HFFc6 (cell line): ENCODE measurements at places on chromosomes 2 and 18.
A peak's percentile ranks its signal among the peaks of the same experiment; 100 is the strongest.

GRCh38 chr2:232489516-232490220 lies 2.0 kb upstream of the ECEL1 start:
- peaks cover 36% of the 10 kb centered on the region for H3K27me3 ChIP-seq
- no peak overlapping the region for H3K4me3 ChIP-seq
- H3K27ac ChIP-seq, result no peak overlapping the region
- DNase-seq, result no peak

DNA sequence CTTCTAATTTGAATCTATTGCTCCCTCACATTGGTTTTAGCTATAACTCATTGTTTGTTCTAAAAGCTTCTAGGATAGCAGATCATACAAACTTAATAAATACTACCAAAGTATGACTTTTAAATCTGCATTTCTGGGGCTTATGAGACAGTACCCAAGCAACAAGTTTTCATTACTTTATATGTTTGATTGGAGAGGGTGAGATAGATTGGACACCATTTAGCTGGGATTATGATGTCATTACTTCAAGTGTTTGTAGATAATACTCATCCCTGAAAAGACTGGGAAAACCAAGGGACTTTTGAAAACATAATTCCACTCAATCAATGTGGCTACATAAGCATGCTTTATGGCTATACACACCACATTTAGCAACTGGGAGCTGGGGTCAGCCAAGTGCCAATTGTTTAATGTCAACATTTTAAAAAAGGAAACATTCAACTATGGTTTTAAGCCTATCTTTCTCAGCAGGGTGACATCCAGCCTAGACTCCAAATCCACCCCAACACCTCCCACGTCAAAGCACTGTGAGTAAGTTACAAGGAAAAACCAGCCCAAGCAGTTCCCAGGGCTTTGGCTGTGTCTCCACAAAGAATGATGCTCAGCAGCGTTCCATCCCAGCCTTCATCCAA lies 119.9 kb downstream of the ETAA1 start:
- H3K36me3 ChIP-seq, result no peaks in the 10 kb centered on the region
- H3K27ac ChIP-seq, result no peak overlapping the region; the same call in 1 of the 2 replicates
- no peaks in the 10 kb centered on the region; the same call in 1 of the 2 replicates for H3K27me3 ChIP-seq
- peaks cover 34% of the 10 kb centered on the region for H3K4me1 ChIP-seq
- H3K4me3 ChIP-seq, result no peak overlapping the region
- no peak for DNase-seq

DNA sequence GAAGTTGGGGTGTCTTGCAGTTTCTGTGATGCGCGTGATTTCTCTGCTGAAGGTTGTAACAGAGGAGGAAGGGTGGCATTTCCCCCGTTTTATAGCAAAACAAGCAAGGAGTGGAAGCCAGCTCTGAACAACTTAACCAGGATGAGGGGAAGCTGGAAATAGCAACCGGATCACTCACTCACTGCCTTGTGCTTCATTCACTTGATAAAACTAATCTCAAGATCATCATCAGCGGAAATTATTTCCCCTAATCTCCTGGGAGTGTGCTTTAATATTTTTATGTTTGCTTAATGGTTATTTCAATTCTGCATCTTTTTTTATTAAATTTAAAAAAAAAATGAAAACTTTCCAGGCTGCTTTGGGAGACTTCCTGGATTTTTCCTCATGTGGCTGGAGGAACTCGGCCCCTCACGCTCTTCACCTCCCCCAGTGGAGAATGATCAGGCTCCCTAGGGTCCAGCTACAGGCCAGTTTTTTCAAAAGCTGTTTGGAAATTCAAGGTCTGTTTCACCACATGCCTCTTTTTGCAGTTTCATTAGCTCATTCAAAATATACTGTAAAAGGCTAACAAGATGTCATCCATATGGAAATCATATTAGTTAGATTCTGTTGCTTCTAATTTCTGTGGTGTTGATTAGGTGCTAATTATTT lies 31.7 kb downstream of the CABLES1 start:
- H3K4me1 ChIP-seq, result no peaks in the 10 kb centered on the region
- no peak for DNase-seq
- H3K27ac ChIP-seq, result no peak overlapping the region

DNA sequence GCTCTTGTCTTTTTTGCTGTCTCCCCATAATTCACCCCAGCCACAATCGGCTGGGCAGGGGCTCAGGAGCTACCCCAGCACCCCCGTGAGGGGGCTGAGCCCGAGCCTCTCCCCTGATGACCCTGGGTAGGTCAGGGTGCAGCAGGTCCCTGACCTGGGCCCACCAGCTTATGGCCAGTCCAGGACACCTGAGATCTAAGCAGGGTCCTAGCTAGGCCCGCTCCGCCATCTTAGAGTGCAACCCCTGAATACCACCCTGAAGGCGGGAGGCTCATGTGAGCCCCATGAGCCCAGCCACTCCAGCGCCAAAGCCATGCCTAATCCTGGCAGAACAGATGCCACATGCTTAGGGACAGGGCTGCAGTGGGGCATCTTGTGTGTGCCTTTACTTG lies 16.2 kb downstream of the STK25 start:
- H3K27me3 ChIP-seq, result peaks cover 1% of the 10 kb centered on the region
- H3K36me3 ChIP-seq, result peaks cover 10% of the 10 kb centered on the region; the same call in 1 of the 2 replicates
- DNase-seq, result no peak
- H3K4me3 ChIP-seq, result no peak overlapping the region

GRCh38 chr18:58609536-58609993 lies 19.3 kb downstream of the ALPK2 start:
- peaks cover 46% of the 10 kb centered on the region for H3K4me1 ChIP-seq
- peaks cover 4% of the 10 kb centered on the region; the same call in 1 of the 2 replicates for H3K27me3 ChIP-seq
- H3K27ac ChIP-seq, result no peak overlapping the region; the same call in 1 of the 2 replicates

DNA sequence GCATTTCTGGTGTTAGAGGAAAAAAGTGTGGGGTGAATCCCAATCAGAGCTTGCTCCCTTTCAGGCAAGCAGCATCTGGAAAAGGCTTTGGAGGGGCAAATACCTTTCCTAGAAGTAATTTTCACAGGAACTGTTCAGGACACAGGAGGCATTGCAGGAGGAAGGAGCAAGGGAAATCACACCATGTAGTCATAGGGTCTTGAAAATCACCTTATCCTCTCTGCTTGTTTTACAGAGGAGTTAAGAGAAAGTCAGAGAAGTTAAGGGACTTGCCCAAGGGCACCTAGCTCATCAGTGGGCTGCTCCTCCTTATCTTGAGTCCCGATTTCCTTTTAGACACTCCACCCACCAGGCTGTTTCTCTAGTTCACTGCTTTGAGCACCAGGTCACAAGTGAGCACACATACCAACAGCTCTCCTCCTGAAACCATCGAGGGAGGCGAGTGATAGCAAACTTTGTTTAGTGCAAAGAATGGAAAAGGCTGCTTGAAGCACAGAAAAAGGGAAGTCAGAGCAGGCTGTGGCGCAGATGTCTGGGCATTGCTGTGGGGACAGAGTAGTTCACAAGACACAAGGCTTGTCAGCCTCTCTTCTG lies 89.2 kb upstream of the CXCR4 start:
- no peak overlapping the region for H3K27ac ChIP-seq
- DNase-seq, result no peak
- no peaks in the 10 kb centered on the region for H3K4me1 ChIP-seq

DNA sequence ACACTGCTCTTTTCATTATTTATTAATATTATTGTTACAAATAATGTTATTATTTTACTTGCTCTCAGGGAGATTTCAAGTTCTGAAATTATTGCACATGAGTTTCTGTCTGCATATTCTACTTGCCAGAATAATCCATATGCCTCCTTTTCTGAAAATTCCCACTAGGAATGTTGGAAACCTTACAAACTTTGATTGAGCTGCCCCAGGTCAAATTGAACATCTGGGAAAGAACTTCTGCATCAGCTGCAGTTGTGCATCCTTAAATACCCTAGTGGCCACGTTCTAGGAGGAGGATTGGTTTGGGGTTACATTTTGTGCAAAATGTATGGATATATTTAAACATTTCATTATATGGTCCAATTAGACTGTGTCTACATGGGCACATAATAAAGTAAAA lies 1302.7 kb upstream of the PIK3C3 start:
- no peak for DNase-seq
- no peak overlapping the region for H3K27ac ChIP-seq
- H3K4me1 ChIP-seq, result no peaks in the 10 kb centered on the region
- H3K4me3 ChIP-seq, result no peak overlapping the region
- no peaks in the 10 kb centered on the region; the same call in 1 of the 2 replicates for H3K36me3 ChIP-seq

- no peak overlapping the region for H3K27ac ChIP-seq
- no peak overlapping the region for H3K4me3 ChIP-seq
- peaks cover 6% of the 10 kb centered on the region for H3K4me1 ChIP-seq
- DNase-seq, result no peak
Measured at GRCh38 chr2:111710613-111711012, 173.4 kb downstream of the ANAPC1 start.

DNA sequence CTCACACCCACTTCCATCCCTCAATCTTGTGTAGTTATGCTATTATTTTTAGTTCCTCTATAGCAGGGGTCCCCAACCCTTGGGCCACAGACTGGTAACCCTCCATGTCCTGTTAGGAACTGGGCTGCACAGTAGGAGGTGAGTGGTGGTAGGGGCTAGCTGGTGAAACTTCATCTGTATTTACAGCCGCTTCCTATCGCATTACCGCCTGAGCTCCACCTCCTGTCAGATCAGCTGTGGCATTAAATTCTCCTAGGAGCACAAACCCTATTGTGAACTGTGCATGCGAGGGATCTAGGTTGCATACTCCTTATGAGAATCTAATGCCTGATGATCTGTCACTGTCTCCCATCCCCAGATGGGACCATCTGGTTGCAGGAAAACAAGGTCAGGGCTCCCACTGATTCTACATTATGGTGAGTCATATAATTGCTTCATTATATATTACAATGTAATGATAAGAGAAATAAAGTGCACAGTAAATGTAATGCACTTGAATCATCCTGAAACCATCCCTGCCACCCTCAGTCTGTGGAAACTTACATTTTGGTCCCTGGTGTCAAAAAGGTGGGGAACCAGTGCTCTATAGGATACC lies 1.6 kb upstream of the RAB11FIP5 start:
- peaks cover 52% of the 10 kb centered on the region for H3K4me1 ChIP-seq
- DNase-seq, result no peak
- H3K27me3 ChIP-seq, result no peaks in the 10 kb centered on the region; the same call in 1 of the 2 replicates

GRCh38 chr2:56217106-56217505 lies 33.3 kb downstream of the CCDC85A start:
- peak overlapping the region; percentile 44 for H3K27ac ChIP-seq
- no peaks in the 10 kb centered on the region; the same call in 1 of the 2 replicates for H3K27me3 ChIP-seq

DNA sequence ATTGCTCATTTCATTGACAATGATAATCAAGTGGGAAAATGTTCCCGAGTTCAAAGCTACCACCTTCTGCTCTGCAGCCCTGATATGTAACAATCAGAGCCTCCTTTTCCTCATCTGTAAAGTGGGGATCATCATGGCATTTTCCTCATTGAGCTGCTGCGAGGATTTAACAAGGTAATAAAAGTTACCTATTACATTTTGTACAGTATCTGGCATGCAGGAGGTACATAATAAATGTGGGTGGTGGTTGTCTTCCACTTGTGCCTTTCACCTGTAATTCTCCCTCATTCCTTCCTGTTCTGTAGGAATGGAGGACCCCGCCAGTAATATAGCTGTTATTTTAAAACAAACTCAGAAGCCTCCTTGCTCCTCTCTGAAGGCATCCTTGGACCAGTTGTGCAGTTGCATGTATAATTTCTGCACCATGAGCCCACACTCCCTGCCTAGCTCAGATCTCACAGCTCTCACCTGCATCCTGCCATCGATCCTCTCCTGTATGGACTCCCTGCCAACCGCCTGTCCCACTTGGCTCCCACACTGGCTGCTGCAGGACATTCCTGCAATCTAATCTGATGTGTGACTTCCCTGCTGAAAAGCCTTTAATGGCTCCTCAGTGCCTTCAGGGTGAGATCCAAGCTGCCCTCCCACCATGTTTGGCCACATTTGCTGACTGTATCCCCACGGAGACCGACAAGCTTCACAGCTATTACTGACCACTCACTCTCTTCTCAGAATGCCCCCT lies 350.4 kb downstream of the EN1 start:
- no peak overlapping the region for H3K4me3 ChIP-seq
- H3K36me3 ChIP-seq, result no peaks in the 10 kb centered on the region
- peaks cover 9% of the 10 kb centered on the region for H3K27me3 ChIP-seq
- no peak for DNase-seq
- H3K27ac ChIP-seq, result no peak overlapping the region

DNA sequence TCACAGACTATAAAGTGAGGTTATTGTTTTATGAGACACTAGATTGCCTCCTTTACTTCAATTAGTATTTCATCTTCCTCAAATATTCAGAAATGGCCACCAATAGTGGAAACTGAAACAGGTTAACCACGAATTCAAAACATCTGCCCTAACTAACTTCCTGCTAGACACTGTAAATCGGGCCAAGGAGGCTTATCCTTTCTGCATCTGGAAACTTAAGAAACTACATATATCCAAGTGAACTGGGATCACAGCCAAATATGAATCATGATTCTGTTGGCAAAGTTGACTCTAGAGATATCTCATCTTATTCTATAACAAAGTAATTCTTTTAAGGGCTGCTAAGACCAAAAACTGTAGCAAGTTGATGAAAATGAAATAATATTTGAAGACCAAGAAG lies 136.6 kb upstream of the ZC3H15 start:
- H3K4me3 ChIP-seq, result no peak overlapping the region; the same call in 1 of the 2 replicates
- H3K36me3 ChIP-seq, result peaks cover 6% of the 10 kb centered on the region; the same call in 1 of the 2 replicates
- DNase-seq, result peak; percentile 51
- peaks cover 2% of the 10 kb centered on the region; the same call in 1 of the 2 replicates for H3K27me3 ChIP-seq

DNA sequence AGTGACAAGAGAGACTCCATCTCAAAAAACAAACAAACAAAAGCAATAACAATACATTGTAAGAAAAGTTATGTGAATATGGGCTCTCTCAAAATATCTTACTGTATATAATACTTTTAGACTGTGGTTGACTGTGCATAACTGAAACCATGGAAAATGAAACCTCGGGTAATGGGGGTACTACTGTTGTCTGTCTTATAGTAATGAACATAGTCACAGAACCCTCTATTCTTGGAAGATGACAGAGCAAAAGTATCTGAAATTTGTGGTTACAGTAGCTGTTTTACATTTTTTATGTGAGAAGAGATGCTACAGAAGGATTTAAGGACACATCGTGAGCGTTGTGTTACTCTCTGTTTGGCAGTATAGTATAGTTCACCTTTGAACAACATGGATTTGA lies 60.5 kb downstream of the MAP4K4 start:
- peaks cover 11% of the 10 kb centered on the region for H3K36me3 ChIP-seq
- H3K4me1 ChIP-seq, result peaks cover 76% of the 10 kb centered on the region
- no peak for DNase-seq
- no peaks in the 10 kb centered on the region; the same call in 1 of the 2 replicates for H3K27me3 ChIP-seq
- peak overlapping the region; percentile 81 for H3K4me3 ChIP-seq

DNA sequence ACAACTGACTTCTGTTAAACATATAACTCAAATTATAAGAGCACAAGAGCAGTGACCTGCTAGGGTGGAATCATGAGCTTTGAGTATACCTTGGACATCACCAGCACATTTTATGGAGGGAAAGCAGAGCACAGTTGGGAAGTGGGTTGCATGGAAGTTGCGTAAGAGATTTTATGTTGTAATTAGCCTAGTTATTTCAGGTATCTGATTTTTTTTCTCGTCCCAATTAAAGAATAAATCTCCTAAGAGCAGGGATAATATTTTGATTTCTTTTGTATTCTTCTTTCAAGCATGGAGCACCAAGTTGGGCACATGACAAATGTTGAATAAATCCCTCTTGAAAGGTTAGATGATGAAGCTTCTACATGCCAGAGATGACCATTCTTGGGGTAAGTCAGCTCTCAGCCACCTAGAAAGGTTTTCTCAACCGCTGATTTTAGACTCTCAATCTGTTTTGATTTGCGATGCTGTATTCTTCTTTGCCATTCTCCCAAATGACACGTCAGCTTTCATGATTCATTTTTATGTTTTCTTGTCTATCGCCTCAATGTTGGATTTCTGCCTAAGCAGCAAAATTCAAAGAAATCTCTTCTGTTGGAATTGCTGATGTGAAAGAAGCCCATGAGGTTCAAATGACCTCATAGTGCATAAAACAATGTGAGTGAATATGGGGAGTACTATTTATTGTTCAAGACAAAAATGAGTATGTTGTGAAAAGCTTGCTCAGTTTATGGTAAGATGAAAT lies 15.3 kb upstream of the FN1 start:
- no peak for DNase-seq
- peaks cover 31% of the 10 kb centered on the region for H3K4me1 ChIP-seq
- no peak overlapping the region for H3K27ac ChIP-seq
- H3K4me3 ChIP-seq, result no peak overlapping the region
